ENCODE measurements at places on chromosomes 7 and 10.

GRCh38 chr7:92064438-92065029 lies 69.7 kb downstream of the CYP51A1 start:
- no peak for DNase-seq

DNA sequence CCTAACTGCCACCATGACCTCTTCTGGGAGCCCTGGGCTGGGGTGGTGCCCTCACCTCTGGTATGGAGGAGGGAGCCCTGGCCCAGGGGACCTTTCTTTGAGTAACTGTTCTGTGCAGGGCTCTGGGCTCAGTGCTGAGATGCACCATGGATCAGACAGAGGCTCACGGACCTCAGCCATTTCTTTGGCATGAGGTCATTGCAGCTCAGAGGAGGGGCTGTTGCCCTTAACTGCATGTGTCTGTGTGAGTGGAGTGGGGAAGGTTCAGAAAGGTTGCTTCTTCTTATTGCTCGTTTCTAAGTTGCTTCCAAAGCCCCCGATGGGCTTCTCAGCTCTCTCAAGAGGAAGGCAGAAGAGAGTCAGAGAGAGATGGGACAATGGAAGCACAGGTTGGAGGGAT lies 233.9 kb downstream of the RPS24 start:
- DNase-seq, result no peak

DNA sequence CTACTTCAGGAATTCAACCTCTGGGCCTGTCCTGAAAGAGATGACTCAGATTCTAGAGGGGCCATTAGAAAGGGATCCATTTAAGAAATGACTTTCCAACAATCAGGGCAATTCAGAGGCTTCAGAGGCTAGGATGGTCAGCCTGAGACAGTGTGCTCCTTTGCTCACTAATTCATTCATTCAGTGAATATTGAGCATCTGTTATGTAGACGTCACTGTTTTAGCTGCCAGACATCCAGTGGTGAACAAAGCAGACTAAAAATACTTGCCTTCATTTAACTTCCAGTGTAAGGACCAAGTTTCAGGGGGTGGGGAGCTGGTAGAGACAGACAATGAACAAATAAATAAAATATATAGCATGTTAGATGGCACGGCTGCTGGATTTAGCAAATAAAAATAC lies 1.6 kb downstream of the KIAA1217 start:
- no peak for DNase-seq

- no peak for DNase-seq
These were observed 50.3 kb upstream of the ST8SIA6 start for GRCh38 chr10:17504547-17505245.

GRCh38 chr10:103737735-103738367 lies 117.5 kb downstream of the SH3PXD2A start:
- no peak for DNase-seq

DNA sequence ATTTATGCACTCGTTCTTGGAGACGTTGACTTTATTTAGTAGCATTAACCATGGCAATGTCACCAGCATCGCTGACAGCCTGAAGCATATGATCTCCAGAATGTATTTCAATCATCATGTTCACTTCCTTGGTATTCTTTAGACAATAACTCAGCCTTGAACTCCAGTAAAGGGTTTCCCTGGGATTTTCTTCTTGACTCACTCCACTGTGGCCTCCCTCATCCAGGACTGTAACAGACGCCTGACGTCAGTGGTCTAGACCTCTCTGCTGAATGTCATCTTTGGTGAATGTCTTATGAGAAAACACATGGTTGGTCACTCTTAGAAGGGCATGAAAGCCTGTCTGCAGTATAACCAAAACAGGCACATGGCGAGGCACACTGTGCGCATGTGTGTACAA lies 64.4 kb downstream of the EGFR start:
- DNase-seq, result no peak

DNA sequence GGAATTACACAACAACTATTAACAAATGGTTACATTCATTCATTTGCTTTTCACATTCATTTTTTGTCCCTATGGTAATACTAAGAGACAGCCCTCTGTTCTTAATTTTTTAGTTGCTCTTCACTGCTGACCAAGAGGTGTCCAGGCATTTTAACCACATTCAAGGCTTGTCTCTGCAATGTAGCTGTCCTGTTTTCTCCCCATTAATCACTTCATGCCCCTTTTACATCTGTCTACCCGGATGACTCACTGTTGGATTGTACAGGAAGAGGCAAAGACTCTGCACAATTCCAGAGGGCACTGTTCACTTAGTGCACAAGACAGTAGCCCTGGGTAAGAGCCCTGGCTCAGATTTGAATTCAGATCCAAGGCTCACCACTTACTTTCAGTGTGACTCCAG lies 168.5 kb downstream of the NOC3L start:
- no peak for DNase-seq

DNA sequence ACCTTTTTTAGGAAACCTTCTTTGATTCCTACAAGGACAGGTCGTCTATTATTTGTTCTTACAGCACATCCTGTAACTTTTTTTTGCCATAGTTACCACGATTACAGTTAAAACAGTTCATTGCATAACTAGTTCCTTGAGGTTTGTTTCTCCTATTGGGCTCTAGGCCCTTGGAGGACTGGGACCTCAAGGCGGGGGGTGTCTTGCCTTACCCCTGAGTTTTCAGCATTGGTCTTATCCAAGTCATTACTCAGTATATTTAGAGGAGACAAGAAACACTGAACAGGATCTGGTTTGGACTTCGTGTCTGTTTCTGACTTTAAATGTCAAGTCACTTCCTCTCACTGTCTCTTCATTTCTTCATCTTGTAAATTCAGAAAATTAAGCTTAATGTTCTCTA lies 369.8 kb downstream of the SDK1 start:
- no peak for DNase-seq

GRCh38 chr7:70701477-70701876 lies 430.5 kb upstream of the GALNT17 start:
- DNase-seq, result no peak

- DNase-seq, result no peak
These were observed 506.7 kb downstream of the POM121L12 start for GRCh38 chr7:53542157-53542556.

- no peak for DNase-seq
These were observed 164.6 kb downstream of the SKAP2 start for GRCh38 chr7:26699766-26700165.

DNA sequence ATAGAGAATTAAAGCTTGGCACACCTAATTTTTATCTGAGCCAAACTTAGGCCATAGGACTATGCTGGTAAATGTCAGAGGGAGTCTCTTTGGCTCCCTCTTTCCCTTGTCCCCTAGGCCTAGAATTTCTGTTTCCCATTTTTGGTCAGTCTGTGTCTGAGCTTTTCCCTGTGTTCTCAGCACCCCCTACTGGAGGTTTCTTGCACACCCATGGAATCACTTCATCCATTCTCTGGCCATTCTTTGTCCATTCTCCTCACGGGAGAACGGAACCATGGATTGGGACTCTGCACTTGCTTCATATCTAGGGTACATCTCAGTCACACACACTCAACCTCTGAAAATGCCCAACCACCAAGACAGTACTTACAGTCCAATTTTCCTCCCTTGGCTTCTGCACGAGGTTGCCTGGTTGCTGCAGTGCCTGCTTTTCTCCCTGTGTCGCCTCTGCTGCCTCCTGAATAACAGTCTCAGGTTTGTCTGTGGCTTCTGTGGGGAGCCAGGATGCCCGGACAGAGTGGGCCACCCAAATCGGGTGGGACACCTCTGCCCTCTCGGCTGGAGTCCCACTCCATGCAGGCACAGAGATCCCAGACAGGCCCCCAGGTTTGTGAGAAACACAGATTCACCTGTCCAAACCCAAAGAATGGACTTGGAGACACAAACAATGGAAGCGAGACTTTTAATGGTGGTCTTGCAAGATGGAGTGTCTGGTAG lies 35.1 kb upstream of the DNAH11 start:
- DNase-seq, result peak; percentile 43

GRCh38 chr10:62614389-62615157 lies 189.9 kb upstream of the ADO start:
- DNase-seq, result peak; percentile 17

- DNase-seq, result no peak
These were observed 769.7 kb downstream of the TNS3 start for GRCh38 chr7:46812101-46812675.

- no peak for DNase-seq
These were observed 64.0 kb downstream of the LRRC4 start for GRCh38 chr7:127967281-127967680.

DNA sequence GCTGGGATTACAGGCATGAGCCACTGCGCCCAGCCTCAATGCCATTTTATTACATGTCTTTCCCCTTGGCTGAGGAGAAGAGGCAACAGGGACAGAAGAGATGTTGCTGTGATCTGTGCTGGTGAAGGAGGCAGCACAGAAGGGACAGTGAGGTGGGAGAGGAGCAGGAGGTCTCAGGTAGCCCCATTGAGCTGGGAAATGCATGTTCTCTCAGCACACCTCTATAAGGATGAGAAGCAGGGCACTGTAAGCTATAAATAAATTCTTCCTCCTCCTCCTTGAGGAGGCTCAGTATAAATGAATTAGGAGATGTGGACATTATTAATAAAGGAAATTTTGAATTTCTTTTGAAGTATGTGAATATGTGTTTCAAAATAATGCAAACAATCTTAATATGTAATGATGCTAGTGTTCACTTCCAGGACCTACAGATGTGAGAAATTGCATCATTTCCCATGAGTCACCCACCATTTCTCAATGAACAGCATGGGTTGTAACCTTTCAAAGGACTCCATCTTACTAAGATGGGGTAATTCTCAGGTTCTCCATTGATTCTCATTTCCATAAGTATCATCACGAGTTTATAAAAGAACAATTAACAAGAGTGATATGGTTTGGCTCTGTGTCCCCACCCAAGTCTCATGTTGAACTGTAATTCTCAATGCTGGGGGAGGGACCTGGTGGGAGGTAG lies 88.9 kb upstream of the ODAD2 start:
- DNase-seq, result no peak

GRCh38 chr7:65477326-65477725 lies 103.7 kb downstream of the ZNF92 start:
- no peak for DNase-seq

GRCh38 chr7:137658190-137658900 lies 188.4 kb downstream of the DGKI start:
- no peak for DNase-seq

DNA sequence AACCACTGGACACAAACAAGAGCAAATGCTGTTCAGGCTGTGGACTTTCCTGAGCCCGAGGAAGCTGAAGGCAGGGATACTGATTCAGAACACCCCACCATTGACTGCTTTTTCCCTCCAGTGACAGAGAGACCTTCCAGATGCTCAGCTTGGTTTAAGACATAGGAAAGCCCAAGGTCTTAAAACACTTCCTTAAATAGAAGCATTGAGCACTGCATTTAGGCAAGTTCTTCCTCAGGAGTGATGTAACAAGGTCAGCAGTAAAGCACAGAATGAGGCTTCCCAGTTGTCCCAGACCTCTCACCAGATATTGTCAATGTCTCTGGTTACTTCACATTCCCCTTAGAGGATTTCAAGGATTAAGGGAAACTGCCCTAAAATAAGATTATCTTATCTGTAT lies 19.6 kb upstream of the CDCA7L start:
- DNase-seq, result no peak

- no peak for DNase-seq
These were observed 33.2 kb downstream of the HELLS start for GRCh38 chr10:94578790-94579189.

DNA sequence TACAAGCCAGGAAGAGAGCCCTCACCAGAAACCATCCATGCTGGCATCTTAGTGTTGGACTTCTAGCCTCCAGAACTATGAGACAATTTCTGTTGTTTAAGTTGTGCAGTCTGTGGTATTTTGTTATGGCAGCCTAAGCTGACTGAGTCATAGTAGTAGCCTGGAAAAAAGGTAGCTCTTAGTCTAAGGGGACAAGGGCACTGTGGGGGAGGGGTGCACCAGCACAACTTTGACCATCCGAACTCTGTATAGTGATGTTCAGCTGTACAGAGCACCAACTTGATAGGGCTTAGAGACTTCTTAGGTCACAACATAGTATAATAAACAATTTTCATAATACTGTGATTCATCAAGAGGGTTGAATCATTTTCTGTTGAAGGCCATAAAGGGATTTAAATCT lies 14.3 kb downstream of the EIF4EBP2 start:
- DNase-seq, result no peak

DNA sequence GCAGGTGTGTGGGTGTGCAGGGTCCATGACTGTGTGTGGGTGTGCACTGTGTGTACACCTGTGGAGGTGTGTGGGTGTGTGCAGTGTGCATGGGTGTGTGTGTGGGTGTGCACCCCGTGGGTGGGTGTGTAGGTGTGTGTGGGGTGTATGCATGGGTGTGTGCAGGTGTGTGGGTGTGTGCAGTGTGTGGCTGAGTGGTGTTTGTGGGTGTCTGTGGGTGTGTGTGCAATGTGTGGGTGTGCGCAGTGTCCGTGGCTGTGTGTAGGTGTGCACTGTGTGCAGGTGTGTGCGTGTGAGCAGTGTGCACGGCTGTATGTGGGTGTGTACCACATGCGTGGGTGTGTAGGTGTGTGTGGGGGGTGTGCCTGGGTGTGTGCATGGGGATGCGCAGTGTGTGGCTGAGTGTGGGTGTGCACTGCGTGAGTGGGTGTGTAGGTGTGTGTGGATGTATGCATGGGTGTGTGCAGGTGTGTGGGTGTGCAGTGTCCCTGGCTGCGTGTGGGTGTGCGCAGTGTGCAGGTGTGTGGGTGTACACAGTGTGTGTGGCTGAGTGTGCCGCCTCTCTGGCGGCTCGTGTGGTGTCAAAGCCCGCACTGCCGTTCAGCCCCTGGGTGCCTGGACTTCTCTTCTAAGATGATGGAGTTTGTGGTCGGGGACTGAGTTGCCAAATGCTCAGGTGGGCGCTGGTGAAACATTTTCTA lies 208.3 kb downstream of the DNAJB6 start:
- no peak for DNase-seq

GRCh38 chr7:45930967-45931366 lies 9.9 kb upstream of the IGFBP3 start:
- DNase-seq, result no peak

DNA sequence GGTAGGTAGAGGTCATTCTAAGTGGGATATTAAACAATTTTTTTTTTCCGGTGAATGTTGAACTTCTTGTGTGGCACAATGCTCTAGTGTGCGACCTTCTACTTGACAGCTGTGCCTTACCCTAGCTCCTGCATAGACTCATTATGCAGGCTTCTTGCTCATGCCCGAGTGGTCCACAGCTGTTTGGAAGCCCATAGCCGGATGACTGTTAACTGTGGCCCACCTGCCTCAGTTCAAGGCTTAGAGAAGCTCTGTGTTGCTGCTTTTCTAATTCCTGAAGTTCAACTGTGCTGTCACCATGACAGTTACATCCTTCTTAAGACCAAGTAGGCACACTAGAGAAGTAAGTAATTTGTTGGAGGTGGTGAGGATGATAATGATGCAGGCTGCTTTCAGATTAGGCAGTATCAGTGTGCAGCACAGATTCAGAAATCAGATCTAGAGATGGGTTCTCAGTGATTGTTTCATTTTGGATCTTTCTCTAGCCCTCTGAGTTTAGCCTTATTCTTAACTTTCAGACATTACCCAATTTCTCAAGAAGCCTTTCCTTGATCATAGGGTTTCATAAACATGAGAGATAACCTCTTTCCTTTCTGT lies 278.4 kb downstream of the PHF14 start:
- no peak for DNase-seq

DNA sequence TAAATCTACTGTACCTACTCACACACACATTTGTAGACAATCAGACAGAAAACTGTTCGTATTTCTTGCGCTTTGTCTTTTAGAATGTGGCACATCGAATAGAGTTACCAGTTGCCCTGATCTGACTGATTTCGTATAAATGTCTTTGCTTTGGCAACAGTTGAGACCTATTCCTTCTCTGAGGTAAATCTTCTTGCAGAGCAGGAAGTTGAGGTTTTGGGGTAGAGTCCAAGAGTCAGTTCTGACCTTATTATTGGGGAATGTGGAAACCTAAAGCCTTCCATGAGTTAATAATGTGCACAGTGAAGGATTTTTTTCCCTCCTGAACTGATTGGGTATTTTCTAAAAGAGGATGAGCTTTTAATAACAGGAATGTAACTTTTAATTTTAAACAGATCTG lies 135.3 kb downstream of the KIAA1217 start:
- DNase-seq, result no peak

Data from CD4-positive, alpha-beta T cell treated with Interleukin-12 subunit alpha and Interleukin-12 subunit beta, for 1 hour (primary cell).